ENCODE measurements at places on chromosomes 7 and 10.

DNA sequence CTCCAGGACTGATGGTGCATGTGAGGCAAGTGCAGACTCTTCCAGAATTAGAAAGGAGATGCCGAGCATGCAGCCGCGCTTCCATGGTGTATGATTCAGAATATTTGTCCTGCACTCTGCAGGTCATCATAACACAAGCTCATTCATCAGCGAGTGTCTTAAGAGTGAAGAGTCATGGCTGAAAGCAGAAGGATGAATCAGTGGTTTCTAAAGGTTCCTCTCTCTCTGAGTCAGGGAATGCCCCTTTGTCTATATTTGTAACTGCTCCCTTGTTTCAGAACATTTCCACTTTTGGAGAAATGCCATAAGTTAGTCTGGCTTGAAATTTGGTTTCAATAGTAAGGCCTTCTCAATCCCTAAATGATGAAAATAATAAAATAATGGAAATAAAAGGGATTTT, 52.3 kb downstream of the HECW1 start:
- DNase-seq, result no peak

GRCh38 chr10:79483299-79483698, 29.0 kb upstream of the EIF5AL1 start:
- DNase-seq, result no peak

DNA sequence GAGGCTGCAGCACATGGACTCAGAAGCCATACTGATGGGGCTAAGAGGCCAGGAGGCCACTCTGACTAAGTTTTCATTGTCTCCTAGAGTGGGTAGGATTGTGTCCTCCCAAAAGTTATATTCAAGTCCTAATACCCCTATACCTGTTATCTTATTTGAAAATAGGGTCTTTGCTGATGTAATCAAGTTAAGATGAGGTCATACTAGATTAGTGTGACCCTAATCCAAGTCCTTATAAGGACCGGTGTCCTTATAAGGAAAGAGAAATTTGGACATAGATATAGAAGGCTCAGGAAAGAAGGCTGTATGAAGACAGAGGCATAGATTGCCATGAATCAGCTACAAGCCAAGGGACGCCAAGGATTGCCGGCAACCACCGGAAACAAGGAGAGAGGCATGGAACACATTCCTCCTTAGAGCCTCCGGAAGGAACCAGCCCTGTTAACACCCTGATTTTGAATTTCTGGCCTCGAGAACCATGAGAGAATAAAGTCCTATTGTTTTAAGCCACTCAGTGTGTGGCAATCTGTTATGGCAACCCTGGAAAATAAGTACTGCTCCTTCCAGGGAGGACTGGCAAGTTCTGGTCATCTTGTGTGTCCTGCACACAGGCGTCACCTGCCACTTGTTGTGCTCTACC, 157.0 kb downstream of the EMX2 start:
- DNase-seq, result no peak

- DNase-seq, result no peak
Observed at GRCh38 chr10:102147561-102147960, 4.6 kb upstream of the NOLC1 start.

- DNase-seq, result peak; percentile 88
Observed at GRCh38 chr7:142808802-142809583, 38.2 kb downstream of the PRSS2 start.

- no peak for DNase-seq
Observed at GRCh38 chr7:104909096-104909495, 104.9 kb upstream of the KMT2E start.

GRCh38 chr10:108388706-108389105, 1224.2 kb upstream of the SORCS1 start:
- no peak for DNase-seq

GRCh38 chr10:77325233-77325537, 312.4 kb downstream of the KCNMA1 start:
- DNase-seq, result no peak

DNA sequence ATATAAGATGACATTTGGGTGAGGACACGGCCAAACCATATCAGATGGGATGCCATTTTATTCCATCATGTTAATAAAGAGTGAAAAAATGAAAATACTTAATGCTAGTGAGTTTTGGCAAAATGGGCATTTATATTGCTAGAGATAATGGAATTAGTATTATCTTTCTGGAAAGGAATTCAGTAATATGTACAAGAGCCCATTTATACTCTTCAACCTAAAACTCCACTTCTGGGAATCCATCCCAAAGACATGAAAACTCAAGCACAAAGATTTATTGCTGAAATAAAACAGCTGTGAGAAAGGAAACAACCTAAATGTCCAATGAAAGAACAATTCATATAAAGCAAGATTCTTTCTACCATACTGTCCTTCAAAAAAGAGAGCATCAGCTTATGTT, 96.0 kb upstream of the TMEM168 start:
- DNase-seq, result no peak

DNA sequence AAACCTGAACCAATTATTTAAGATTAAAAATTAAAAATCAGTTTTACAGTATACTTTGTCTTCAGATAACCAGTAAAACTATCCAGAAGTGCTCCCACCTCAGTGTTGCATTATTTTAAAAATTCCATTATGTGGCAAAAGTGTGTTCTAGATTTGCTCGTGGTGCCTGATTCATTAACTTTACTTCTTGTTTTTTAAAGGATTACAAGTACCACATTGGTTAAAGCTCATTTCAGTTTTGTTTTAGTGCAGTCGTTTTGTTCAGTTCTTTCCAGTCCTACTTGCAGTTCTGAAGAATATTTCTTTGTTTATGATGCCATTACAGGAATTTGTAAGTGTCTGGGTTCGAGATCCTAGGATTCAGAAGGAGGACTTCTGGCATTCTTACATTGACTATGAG, 69.0 kb downstream of the SNX10 start:
- no peak for DNase-seq

- DNase-seq, result no peak
Observed at GRCh38 chr7:110994028-110994967, 96.6 kb upstream of the LRRN3 start.

DNA sequence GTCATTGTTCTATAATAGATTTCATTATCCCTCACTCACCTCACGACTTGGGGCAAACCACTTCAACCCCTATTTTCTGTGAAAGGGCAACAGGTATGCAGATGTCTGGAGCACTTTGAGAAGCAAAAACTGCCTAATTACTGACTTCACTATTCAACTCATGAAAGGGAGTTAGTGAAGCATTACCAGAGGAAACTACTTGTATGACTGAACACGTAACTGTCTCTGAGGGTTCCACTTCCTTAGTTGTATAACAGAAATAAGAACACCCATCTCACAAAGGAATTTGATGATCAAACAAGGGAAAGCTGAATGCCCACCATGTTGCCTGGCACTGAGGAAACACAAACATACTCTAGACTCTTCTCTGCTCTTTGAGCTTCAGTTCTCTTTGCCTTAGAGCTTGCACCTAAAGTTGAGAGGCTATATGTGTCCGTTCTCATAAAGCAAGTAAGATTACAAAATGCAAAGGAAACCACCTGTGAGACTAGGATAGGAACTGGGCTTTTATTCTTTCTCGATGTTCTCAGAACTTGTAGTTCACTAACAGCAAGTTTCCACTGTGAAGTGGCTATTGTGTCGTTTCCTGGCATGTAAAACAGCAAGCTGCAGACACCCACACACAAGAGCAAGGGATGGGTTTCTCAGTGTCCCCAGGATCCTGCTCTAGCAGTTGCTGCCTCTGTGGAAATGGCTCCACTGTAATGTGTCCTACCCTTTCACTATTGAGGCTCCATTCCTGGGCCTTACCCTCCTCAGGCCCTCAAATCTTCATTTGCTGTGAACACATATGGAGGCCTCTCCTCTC, 2.6 kb downstream of the TMEM243 start:
- DNase-seq, result no peak

- no peak for DNase-seq
Observed at GRCh38 chr10:18753312-18753895, 94.2 kb downstream of the ARL5B start.

DNA sequence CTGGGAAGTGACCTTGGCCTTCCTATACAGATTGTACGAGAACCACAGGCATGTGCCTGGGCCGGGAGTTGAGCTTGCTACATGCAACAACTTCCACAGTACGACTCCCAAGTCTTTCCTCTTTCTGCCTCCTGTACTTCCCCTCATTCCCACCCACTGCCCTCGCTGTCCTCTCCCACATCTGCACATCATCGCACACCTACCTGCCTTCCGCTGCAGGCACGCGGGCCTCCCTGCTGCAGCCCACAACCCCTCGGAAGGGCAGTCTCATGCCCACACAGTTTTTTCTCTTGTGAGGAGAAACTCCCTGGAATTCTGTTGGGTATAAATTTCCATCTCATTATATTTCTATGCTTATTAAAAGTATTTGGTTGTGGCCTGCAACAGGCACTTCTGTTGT, 117.2 kb downstream of the ACTR3B start:
- DNase-seq, result no peak

DNA sequence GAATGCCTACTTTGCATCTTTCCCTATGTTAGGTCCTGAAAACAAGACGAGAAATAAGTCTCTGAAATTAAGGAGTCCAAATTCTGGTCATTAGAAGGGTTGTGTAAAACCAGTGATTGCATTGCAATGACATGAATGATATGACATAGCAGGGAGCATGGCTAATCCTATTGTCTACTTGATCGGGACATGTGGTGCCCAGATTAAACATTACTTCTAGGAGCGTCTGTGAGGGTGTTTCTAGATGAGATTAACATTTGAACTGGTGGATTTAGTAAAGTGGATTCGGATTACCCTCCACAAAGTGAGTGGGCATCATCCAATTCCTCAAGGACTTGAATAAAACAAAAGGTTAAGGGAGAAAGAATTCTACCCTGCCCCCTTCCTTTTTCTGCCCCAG, 434.9 kb upstream of the KLF6 start:
- no peak for DNase-seq

DNA sequence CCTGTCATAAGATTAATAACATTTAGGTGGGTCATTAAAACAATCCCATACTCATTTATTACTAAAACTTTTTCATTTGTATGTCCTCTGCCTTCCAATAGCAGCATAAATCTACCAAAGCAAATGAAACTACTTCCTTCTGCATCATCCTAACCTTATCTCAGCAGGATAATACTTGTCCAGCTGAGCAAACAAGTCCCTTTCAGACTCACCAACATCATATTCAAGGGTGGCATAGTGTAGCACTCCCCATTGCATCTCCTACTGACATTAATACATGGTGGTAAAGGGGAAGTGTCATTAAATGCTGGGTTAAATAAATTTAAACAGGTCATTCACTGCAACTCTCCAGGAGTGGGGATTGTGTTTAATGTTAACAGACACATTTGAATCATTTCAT, 3.4 kb upstream of the MINDY3 start:
- no peak for DNase-seq

- DNase-seq, result no peak
Observed at GRCh38 chr7:131000873-131001272, 266.9 kb upstream of the KLF14 start.

- DNase-seq, result no peak
Observed at GRCh38 chr10:34474009-34474376, 341.1 kb downstream of the PARD3 start.

DNA sequence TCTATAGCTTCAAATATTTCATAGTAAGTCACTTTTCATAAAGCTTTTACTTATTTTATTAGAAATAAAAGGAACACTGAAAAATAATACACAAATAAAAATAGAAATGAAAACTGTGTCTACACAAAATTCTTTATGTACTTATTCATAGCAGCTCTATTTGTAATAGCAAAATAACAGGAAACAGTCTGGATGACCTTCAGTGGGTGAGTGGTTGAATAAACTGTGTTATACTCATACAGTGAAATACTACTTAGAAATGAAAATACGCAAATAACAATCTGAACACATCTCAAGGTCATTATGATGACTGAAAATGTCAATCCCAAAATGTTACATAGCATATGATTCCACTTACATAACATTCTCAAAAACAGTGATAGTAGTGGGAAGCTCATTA, 138.7 kb upstream of the PCLO start:
- DNase-seq, result no peak

DNA sequence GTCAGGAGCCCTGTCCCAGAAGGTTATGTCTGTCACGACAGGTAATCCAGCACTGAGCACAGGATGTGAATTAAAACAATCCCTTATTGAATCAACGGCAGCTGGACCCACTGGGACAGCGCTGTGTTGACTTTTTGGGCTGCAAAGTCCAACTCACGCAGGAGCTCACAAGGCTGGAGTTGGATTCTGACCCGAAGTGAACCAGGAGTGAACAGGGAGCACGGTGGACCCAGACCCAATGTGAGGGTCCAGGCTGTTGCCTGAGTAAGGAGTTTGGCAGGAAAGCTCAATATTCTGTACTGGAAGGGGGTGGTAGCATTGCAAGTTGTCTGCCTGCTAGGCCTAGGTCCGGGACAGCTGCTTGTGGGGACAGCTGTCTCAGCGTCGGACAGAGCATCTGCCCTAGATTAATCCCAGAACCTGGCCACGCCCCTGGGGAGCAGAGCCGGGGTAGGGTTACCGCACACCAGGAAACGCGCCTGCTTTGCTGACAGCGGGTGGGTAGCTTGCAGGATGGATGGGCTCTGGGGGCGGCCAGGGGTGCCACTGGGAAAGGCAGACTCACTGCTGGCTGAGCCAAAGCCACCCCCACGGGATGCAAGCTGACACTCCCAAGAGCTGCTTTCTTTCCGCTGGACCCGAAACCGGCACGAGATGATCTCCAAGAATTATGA, 24.0 kb downstream of the COL26A1 start:
- DNase-seq, result no peak

- DNase-seq, result no peak
Observed at GRCh38 chr10:128780156-128780761, 654.0 kb upstream of the MKI67 start.

GRCh38 chr10:133294189-133294588, 14.5 kb downstream of the TUBGCP2 start:
- DNase-seq, result no peak

- DNase-seq, result no peak
Observed at GRCh38 chr7:50497068-50497642, 47.0 kb upstream of the FIGNL1 start.

DNA sequence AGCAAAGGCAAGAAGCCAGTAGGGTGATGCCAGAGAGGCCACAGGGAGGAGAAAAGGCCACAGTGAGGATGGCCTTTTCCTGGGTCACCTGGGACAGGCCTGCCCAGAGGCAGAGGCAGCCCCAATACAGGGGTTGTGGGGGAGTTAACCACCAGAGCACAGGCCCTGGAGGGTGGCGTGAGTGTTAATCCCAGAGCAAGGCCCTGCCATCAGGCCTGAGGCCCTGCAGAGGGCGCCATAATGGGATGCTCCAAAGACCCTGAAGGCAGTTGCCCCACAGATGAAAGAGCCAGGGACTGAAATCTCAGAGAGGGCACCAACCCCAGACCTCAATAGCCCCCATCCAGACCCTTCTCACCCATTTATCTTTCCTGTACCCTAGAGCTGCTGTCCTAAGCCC, 23.9 kb downstream of the SLC13A4 start:
- no peak for DNase-seq

All from effector CD8-positive, alpha-beta T cell (primary cell).